ENCODE measurements at places on chromosomes 16 and 17. TPM values are rescaled to one million over a fixed set of nuclear protein-coding genes. Genes with fewer than 3 reads are reported as not detected.

The CCL2 gene
- total RNA-seq = 757 TPM

The ENPP7 gene
- not detected for total RNA-seq

The SOST gene
- not detected for total RNA-seq

The PRSS33 gene
- not detected for total RNA-seq

The NRN1L gene
- not detected for total RNA-seq

The TP53TG3 gene
- not detected for total RNA-seq

The SPNS3 gene
- not detected for total RNA-seq
